ENCODE measurements at places on chromosomes 1 and 21.

DNA sequence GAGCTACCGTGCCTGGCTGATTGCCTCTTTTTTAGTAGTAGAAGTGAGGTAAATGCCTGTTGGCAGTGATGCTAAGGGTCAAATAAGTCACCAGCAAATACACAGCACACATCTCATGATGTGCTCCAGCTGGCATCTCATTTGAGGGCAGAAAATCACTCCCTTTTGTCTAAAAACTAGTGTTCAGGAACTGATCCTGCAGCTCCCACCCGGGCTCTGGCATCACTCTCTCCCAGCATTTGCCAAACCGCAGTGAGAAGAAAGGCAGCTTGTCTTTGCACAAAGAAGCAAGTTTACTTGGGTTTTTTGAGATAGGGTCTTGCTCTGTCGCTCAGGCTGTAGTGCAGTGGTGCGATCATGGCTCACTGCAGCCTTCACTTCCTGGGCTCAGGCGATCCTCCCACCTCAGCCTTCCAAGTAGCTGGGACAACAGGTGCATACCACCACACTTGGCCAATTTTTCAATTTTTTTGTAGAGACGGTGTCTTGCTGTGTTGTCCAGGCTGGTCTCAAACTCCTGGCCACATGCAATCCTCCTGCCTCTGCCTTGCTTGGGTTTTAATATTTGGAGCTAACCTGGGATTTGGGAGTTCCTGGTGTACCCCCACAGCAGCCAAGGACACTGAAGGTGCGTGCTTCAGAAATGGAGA, 4.1 kb downstream of the RBP7 start:
- DNase-seq: no peak

- no peak for DNase-seq
These were observed 149.7 kb upstream of the JUN start for GRCh38 chr1:58933599-58933926.

- no peak for DNase-seq
These were observed 142.5 kb downstream of the DHRS3 start for GRCh38 chr1:12475530-12475934.

GRCh38 chr1:92536980-92537884, 50.5 kb upstream of the GFI1 start:
- DNase-seq: peak; percentile 60

DNA sequence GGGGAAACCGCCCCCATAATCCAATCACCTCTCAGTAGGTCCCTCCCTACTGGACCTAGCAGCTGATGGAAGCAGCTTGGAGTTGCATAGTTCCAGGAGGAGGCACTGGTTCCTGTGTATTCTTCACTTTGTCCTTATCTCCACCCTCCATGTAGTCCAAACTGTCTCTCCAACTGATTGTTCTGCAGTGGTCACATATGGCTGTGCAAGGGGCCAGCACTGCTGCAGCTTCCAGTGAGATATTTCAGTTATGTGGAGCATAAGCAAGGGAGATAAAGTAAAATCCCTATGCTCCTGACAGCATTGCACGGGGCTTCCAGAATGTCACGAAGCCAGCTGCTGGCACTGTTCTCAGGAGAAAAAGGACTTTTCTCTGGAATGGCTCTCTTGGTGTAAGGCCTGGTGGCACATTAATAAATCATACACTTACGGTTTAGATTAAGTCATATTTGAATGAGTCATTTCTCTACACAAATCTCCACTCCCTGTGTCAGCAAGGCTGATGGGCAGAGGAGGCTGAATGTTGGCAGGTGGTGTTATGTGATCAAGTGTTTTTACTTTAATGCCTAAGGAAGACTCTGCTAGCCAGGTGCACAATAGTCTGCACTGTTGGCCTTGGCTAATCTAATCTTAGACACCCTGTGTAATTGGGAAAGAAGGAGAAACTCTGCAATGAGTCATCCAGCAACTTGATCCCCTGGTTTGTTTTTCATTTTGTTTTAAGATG, 93.4 kb downstream of the KCNK1 start:
- no peak for DNase-seq
